NCI-H1436 (cell line): ENCODE measurements at places on chromosomes 16 and 17.
A peak's percentile ranks its signal among the peaks of the same experiment; 100 is the strongest.

GRCh38 chr17:27862840-27863239 lies 30.3 kb downstream of the LYRM9 start:
- DNase-seq: no peak

DNA sequence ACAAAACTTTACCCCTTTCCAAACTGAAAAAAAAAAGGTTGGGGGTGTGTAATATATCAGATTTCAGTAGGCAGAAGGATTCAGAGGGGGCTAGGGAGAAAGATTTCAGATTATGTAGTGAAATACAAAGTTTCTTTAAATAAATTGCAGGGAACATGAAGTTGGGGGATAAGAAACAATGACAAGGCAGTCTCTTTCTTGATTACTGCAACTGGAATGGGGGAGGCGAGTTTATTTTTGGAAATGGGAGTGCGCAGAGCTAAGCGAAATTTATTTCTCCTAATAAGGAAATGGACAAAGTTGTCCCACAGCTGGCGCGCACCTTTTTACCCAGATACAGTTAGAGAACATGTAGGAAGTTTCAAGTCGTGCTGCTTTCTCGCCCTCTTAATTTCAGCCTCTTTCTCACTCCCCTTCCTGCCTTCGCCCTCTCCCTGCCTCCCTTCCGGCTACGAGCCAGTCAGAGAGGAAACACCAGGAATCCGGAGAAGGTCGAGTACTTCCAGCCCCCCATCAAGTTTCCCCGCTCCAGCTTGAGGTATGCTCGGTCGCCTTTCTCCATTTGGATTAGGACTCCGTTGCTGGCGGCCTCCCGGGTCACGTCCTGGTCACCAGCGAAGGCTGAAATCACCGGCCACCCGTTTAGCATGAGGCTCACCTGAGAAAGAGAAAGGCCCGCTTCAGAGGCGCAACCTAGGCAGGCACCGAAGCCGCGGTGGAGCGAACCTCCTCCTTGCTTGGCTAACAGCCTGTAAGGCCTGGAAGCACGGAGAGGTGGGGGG lies 2.5 kb downstream of the CBLN1 start:
- DNase-seq: no peak

GRCh38 chr17:51813140-51813783 lies 345.3 kb downstream of the CA10 start:
- DNase-seq: no peak

DNA sequence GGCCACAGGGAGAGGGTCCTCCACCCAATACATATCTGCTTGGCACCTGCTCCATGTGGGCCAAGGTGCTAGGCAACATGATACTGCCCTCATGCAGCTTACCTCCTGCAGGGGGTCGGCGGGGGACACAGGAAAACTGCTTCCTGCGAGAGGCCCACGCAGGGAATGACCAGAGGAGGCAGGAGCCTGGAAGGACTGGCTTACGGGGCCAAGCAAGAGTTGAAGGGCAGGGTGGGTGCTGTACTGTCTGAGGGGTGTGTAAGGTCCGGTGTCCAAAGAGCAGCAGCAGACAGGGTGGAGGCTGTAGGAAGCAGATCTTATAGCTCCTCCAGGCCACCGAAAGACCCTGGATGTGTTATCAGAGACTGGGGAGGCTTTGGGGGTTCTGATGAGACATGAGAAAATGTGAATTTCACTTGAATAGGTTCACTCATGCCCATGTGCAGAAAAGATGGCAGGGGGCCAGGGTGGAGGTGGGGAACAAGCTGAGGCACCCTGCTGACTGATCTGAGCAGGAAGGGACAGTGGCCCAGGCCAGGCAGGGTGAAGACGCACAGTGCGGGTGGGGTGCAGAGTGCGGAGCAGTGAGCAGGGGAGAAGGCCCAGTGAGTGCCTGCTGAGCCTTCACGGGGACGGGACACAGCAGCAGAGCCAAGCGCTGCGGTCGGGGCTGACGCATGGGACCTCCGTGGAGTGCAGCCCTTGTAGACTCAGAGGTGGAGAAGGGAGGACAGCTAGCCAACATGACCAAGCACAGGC lies 8.3 kb downstream of the FLCN start:
- DNase-seq: no peak

DNA sequence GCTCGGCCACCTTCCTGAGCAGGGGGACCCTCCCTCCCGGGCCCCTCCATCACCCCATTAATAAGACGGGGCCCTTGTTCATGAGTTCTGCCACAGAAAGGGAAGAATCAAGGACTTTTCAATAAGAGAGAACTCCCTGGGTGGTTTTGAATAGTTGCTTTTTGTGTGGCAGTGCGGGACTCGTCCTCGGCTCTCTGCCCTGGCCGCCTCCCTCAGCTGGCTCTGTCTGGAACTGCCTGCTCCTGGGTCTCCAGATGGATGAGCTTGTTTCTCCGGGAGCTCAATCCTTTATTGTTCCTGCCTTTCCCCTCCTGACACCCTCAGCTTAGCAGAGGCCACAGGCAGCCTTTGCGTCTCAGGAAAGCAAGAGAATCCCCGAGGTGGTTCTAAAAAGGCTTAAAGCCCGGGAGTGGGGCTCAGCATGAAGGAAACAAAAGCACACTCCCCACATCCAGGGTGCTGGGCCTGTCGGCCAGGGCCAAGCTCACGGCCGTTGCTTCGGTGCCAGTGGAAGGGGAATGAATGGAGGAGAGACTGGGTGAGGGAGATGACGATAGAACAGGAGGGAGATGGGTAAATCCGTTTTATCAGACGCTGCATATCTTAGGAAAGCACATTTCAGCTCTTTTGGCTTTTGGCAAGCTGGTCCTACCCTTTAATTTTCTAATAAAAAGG lies 60.2 kb downstream of the RAI1 start:
- no peak for DNase-seq

DNA sequence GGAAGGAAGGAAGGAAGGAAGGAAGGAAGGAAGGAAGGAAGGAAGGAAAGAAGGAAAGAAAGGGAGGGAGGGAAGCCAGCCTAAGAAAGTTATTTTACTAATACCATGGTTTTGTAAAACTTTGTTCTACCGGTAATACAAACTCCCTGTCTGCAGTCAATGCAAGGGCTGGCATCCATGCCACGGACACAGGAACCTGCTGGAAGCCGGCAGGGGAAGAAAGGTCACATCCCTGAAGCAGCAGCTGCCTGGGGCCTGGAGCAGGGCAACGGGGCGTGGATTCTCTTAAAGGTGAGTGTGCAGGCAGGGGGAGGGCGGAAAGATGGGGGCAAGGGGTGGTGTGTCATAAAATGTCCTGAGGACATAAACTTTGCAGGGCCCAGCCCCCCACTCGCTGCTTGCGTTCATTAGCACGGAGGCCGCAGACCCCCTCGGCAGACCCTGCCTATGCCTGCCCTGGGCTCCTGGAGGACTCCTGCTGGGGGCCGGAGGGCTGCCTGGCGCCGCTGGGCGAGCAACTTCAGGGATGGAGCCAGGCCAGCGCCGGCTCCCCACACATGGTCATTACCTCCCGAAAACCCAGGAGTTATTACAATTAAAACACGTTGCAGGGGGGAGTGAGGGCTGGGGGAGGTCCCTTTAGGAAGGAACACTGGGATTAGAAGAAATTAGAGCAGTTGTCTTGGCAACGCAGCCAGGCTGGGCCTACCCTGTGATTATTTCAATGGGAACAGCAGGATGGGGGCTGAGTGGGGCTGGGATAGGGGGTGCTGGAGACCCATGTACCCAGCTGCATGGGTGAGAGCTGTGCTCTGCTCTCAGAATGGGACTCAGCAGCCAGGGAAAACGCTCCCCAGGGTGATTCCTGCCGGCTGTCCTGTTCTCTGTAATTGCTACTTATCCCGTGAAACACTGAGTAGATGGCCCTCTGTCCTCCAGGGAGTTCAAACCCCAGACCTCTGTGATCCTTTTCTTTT lies 257.9 kb downstream of the SOX9 start:
- peak; percentile 18 for DNase-seq

DNA sequence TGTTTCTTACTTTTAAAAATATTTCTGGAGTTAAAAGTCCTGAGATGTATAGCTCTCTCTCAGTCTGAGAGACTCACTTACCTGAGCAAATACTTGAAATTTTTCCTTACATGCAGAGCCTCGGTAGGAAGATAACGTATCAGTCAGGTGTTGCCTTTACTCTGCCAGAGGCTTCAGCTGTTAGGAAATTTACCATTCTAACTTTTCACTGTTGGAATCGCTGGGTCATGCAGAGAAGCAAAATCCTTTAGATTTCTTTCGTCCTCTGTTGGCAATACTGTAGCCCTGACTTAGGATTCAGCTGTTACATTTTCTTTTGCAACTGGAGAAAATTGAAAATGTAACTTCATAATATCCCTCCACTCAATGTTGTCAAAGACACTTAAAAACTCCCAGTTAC lies 20.0 kb upstream of the KCNJ16 start:
- no peak for DNase-seq

DNA sequence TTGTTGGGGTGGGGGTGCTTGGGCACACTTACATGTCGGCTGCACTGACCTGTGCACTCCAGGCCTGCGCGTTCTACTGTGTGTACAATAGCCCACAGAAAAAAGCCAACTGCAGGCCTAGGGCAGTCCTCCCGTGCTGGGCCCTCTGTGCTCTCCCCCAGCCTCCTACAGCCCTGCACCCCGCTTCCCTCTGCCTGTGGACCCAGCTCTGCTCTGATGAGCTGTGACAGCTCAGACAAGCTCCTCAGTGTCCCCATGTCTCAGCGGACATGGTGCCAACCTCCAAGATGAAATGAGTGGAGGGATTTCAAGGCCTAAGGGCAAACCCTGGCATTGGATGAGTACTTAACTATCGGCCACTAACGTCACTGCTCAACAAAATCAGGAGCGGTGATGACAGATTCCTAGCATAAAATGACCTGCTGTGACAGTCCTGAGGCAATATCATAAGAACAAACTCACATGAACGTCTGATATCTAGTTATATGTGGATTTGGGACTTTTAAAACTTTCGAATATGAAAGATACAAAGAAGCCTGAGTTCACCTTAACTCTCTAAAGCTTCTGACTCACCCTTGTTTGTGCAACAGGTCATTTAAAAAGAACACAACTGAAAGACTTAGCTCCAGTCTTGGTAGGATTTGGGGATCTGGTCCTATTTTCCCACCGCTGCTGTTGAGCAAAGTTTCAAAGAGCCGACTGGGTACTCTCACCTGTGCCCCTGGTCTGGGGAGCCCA lies 34.7 kb downstream of the CCDC57 start:
- no peak for DNase-seq

DNA sequence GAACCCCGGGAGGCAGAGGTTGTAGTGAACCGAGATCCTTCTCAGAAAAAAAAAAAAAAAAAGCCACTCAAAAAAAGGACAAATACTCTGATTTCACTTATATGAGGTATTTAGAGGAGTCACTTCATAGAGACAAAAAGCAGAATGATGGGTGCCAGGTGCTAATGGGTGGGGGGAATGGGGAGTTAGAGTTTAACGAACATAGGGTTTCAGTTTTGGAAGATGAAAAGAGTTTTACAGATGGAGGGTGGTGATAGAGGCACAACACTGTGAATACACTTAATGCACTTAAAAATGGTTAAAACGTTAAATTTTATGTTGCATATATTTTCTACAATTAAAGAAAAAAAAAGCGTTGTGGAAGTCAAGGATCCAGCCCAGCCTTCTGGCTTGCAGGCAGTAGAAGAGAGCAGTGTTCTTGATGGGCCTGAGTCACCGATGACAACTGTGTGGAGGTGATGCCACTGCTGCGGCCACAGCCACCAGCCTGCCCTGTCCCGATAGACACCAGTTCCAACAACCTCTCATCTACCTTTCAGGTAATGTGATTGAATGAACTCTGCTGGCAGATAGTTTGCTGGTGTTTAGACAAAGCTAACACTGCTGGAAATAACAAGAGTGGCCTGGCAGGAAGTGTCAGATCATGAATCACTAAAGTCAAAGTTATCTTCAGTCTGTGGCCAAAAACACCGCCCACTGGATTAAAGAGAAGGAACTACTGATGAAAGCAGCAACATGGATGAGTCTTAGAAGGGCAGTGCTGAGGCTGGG lies 49.9 kb upstream of the COX10 start:
- DNase-seq: no peak

DNA sequence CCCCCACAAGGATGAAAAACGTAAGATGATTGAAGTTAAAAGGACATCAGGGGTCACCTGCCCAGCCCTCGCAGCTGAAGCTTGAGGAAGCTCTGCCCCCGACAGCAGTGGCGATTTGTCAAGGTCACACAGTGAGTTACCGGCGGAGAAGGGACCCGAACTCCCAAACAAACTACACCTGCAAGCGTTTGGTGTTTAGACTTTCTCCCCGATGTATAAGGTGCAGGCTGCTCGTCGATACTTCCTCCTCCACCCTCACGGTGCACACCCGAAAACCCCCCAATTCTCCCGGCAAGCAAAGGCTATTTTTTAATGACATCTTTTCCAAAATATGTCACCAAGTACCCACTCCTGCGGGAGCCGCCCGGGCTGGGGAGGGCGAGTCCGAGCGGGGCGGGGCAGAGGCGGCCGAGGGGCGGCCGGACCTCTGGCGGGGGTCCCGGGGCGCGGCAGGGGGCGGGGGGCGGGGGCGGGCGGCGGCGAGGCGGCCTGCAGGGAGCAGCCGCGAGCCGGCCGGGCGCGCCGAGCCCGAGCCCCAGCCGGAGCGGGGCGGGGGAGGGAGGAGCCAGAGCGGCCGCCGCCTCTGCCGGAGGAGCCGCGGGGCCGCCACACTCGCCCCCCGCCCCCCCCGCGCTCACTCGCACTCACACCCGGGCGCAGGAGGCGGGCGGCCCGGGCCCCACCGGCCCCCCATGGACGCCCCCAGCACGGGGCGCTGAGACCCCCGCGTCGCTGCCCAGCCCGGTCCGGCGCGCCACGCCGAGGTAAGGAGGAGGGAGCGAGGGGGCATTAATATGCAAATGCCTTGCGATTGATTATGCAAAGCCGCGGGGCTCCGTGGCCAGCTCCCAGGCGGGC lies at the start of gene THRA:
TSS of gene THRA (plus strand) at position 637 of the 858 bp plus-strand sequence. CDS start 11,524 bp downstream, outside the sequence.
- peak; percentile 62 for DNase-seq

DNA sequence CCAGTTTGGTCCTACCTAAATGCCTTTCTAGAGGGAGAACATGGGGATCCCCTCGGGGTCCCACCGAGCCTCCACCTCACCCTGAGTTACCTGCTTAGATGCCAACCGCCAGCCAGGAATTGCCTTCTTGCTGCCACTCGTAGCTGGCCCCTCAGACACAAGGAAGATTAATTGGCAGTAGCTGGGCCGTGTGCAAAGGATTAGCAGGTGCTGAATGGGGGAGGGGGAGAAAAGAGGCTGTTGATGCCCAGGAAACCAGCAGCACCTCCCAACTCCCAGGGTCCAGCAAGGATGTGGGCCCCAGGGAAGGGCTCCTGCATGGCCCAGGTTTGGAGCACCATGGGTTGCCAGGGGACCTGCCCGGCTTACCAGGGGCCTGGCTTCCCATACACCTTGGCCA lies at the start of gene CNGB1:
TSS of gene CNGB1 (minus strand) at position 159 of the 400 bp plus-strand sequence. CDS start 3,842 bp downstream, outside the sequence.
- peak; percentile 19 for DNase-seq

DNA sequence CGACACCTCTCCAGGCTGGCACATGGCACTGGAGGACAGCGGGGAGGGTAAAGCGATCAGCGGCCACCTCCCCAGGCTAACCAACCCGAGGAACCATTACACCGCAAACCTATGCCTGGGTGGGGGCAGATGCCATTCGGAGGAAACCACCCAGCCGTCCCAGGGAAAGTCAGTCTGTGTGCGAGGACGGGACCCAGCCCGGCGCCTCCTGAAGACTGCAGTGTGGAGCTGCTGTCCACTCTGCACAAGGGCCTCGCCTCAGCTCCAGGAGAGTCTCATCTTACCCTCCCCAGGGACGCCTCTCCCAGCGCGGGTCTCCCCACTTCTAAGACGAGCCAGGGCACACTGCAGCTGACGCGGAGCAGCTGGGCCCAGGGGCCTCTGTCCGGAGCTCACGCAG lies 8.0 kb downstream of the SLC38A10 start:
- no peak for DNase-seq

GRCh38 chr17:7011942-7012254 lies 526 bp upstream of the RNASEK start:
- DNase-seq: no peak

GRCh38 chr16:68246666-68247065 lies 1.5 kb downstream of the PLA2G15 start:
- DNase-seq: no peak
